CD4-positive, CD25-positive, alpha-beta regulatory T cell (primary cell): ENCODE measurements at places on chromosomes 2 and 18.

GRCh38 chr2:203451689-203452088 is 83.4 kb downstream of the RAPH1 start:
- no peak for DNase-seq

GRCh38 chr2:133142087-133142486 is 426.2 kb downstream of the NCKAP5 start:
- no peak for DNase-seq

DNA sequence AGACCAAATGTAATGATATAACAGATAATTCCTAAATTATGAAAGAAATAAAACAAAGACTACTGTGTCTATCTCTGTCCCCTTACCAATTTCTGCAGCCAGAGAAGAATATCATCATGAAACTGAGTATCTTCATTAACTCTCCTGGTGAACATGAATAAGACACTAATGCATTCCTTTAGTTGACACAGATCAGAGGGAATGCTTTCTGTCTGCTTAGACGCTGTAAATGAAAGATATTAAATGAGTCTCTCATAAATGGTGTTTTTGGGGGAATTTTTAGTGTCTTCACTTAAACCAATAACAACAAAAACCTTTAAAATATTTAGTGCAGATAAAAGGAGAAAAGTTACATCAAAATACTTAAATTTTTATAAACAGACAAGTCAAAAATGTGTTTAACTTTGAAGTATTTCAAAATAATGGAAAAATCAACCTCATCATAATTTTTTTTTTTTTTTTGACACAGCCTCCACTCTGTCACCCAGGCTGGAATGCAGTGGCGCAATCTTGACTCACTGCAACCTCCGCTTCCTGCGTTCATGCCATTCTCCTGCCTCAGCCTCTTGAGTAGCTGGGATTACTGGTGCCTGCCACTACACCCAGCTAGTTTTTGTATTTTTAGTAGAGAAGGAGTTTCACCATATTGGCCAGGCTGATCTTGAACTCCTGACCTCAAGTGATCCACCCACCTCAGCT is 16.0 kb downstream of the EPG5 start:
- no peak for DNase-seq

- DNase-seq, result no peak
Observed at GRCh38 chr18:3156325-3156640, 63.5 kb downstream of the MYOM1 start.

- no peak for DNase-seq
Observed at GRCh38 chr2:101120124-101120996, 30.8 kb downstream of the TBC1D8 start.

DNA sequence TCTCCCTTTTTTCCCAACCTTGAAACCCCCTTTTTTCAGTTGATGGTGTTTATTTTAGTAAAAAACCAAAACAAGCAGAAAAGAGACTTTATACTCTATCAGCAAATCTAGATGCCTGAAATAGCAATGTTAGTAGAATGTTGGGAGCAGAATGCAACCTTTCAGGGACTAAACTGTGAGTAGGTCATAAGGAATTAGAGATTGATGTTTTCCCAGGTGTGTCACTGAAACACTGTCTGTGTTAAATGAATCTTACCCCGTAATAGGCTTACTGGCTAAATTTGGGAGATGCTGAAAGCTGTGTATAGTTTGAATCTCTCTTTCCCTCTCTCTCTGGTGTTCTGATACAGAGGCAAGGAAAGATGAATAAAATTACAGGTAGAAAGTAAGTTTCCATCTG is 43.8 kb downstream of the AGFG1 start:
- DNase-seq, result no peak

- no peak for DNase-seq
Observed at GRCh38 chr2:193469251-193469650, 1274.5 kb upstream of the TMEFF2 start.

DNA sequence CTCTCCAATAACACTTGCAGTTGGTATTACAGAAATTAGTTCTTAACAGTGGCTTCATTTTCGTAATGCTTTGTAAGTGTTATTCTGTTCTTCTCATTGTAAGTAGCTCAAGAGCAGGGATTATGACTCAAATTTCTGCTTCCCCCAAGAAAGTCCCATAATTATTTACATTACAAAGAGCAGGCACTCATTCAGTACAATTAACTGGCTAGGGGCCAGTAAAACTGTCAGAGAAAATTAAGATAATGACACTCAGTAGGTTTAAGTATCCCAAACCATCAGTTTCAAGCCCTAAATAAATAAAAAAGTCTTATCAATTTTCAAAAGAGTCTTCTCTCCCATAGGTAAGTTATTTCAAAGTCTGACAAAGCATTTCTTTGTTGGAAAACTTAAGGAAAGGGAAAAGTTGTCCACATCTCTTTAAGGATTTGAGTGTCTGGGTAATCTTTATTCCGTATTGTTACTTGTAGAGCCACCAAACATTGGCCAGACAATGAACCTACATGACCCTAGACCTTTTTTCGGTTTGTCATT is 137.1 kb downstream of the ARHGAP28 start:
- DNase-seq, result no peak

- DNase-seq, result no peak
Observed at GRCh38 chr2:207107131-207107530, 58.6 kb downstream of the KLF7 start.

DNA sequence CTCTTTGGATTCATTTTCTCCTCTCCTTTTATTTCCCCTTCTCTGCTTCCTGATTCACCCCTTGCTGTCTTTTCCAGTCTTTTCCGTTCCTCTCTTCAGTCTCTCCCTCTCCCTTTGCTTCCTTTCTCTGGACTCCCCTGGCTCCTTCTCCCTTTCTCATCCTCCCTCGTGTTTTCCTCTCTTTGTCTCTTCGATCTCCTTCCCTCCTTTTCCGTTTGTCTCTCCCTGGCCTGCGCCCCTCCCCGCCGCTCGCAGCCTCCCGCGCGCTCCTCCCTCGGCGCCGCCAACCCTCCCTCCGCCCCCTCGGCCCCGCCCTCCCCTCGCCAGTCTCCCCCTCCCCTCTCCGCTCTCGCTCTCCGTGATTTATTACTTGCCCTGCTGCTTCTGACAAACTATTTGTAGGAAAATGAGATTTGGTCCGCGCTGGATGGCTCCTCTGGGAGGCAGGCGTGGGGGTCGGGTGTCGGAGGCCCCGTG is 46.0 kb upstream of the PAX8 start:
- DNase-seq, result no peak

DNA sequence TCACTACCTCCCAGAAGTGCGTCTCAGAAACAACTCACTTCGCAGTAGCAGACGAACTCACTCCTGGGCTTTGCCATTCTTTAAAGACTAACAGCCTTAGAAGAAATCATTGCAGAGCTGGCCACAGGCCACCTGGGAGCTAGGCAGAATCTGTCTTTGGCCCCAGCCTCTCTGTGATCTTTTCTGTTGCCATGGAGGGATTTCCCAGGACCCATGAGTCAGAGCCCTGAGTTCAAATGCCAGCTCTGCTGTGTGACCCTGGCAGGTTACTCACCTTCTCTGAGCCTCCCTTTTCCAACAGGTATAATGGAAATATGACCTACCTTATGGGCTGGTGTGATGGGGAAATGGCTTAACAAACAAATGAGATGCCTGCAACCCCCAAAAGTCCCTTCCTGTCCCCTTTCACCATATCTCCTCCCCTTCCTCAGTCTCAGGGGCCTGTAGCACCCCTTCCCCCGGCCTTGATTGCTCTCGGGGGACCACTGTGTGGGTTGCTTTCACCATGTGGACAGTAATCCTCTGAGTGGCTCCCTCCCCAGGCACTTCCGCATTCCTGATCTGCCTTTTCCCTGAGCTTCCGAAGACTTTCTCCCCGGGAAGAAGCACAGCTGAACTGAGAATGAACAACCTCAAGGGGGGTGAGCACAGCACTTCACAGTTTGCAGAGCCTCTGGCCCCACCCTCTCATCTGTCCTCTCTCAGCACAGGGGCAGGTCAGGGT is 34.0 kb upstream of the SLC66A3 start:
- DNase-seq, result no peak

GRCh38 chr2:145652571-145653545 is 1132.9 kb upstream of the ZEB2 start:
- DNase-seq, result no peak

GRCh38 chr2:135850892-135851668 is 14.1 kb upstream of the LCT start:
- no peak for DNase-seq

DNA sequence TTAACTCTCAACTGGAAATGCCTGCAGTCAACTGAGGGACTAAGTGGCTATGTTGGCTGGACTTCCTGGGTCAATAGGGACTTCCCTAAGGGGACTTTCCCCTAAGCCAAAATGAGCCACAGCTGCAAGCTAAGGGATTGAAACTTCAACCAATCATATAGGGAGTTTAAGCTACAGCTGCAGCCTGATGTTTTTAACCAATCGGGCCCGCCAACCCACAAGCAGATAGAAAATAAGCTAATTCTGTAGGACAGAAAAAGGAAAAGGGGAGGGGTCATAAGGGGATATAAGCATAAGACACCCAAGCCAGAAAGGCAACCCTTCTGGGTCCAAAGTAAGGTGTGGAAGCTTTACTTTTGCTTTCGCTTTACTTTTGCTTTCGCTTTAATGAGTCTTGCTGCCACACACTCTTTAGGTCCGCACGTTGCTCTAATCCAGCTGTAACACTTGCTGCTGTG is 927.5 kb downstream of the ERBB4 start:
- no peak for DNase-seq

- no peak for DNase-seq
Observed at GRCh38 chr2:207231967-207232366, 66.2 kb upstream of the KLF7 start.

GRCh38 chr2:217856159-217856558 is 146.6 kb downstream of the TNS1 start:
- no peak for DNase-seq

DNA sequence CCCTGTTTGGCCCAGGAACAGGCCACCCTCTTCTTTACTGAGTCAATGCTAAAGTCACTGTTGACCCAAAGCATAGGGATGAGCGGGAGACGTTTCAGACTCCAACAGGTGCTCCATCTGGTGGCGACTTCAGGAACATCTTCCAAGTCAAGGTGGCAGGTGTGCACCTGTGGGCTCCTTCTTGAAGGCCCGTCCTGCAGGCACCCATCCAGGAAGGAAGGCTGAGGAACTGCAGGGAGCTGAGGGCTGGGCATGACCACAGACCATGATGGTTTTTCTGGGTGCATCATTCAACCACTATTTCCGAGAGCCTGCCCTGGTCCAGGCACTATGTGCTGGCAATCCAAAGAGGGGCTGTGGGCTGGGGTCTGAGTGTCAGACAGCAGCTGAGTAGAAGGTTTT is 142.8 kb downstream of the NDUFA10 start:
- peak; percentile 45 for DNase-seq

DNA sequence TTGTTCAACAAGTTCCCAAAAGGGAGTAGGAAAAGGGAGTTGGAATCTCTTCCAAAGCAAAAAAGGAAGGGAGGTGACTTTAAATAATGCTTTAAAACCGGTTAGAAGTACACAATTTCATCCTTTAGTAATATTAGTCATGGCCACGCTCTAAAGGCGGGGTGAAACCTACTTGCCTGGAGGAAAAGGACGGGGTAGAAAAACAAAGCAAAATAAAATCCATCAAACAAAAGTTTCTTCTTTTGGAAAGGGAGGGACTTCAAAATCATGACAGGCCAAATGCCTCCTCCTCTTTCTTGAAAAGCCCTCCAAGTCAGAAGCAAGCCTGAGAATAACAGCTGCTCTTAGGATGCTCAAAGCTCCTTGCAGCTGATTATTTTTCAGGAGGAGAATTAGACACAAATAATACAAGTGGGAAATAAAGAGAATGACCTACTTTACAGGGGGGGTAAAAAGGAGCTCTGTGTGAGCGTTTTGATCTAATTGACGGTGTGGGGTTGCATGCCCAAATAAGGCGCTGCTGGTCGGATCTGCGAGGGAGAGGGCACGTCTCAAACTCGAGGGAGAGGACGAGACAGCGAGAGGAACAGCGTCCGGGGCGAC is 1.8 kb upstream of the NPAS2 start:
- DNase-seq, result no peak
